Activated CD8-positive, alpha-beta memory T cell treated with anti-CD3 and anti-CD28 coated beads, Interleukin-2, amount 50 U/mL, for 4 hours (primary cell): ENCODE measurements at places on chromosomes 16 and 17.

- DNase-seq = no peak
Observed at GRCh38 chr16:30766933-30767284, 4.8 kb downstream of the RNF40 start.

- DNase-seq = no peak
Observed at GRCh38 chr16:54932737-54933254, 2.1 kb downstream of the IRX5 start.

GRCh38 chr17:60926466-60927183 is 249.0 kb downstream of the BCAS3 start:
- no peak for DNase-seq

DNA sequence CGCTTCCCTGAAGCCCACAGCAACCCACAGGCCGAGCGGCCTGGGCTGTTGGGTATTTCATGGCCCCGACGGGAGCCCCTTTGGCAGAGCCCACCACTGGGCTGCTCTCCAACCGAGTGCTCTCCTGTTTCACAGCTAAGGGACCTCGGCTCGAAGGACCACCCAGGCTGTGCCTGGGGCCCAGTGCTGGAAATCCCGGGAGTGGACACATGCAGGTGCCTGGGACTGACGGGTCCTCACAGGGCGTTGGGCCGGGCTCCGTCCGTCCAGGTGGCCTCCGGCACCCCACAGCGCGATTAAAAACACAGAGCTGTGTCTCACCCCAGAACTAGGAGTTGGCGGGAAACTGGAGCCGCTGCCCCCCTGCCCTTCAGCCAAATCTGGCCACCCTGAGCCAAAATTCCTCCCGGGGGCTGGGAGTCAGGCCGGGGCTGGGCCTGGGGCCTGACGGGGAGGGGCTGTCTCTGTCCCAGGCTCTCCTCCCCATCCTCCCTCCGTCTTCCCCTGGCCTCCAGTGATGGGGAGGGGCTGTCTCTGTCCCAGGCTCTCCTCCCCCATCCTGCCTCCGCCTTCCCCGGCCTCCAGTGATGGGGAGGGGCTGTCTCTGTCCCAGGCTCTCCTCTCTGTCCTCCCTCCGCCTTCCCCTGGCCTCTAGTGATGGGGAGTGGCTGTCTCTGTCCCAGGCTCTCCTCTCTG is 14.1 kb downstream of the UTS2R start:
- no peak for DNase-seq

GRCh38 chr16:75250809-75251279 is 580 bp downstream of the BCAR1 start:
- no peak for DNase-seq
